EL (cell line): ENCODE measurements at places on chromosomes 7 and 10.

GRCh38 chr10:86992456-86992855, 24.2 kb downstream of the ADIRF start:
- DNase-seq, result no peak

DNA sequence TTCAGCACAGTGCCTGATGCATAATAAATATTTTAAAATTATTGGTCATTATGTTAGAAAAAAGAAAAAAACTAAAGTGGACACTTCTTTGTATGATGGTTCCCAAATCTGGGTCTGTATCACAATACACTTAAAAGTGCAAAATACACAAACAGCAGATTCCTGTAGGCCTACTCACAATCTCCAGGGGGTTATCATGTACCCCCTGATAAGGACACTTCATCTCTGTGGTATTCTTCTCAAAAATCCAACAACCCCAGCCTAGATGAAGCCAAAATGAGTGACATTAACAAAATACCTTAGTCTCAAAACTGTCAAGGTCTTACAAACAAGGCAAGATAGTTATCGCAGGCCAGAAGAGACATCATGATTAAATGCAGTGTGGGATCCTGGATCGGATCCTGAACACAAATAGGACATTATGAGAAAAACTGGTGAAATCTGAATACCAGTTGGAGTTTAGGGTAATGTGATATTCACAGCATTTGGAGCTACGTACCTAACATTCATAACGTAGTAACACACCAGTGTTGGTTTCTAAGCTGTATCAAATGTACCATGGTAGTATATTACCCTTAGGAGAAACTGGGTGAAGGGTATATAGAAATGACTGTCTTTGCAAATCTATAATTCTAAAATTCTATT, 45.2 kb downstream of the NSUN6 start:
- peak; percentile 32 for DNase-seq

- no peak for DNase-seq
Measured at GRCh38 chr7:16638282-16639280, 7.0 kb downstream of the ANKMY2 start.

DNA sequence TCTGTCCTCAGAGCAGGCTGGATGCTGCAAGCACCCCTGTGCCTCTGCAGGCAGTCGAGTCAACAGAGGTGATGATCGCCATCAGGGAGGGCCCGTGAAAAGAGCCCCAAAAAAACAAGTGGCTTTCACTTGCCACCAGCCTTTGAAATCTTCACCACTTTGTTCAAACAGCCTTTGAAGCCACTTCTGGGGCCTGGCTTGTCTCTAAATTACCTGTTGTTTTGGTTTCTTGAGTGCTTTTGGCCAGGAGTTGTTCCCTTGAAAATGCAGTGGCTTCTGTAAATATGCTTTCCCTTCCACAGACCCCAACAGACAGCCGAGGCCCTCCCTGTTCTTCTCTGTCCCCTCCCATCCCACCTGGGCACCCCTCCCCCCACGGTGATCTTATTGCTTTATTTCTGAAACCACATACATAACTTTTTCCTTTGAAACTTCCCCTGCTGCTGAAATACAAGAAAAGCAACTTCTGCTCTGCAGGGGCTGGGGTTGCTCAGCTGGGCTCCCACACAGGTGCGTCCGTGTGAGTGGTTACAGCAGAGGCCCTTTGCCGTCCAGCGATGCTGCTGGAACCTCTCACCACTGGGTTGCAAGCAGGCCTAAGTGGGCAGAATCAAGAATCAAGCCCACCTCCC, 283.8 kb upstream of the SHH start:
- DNase-seq, result no peak

- DNase-seq, result no peak
Measured at GRCh38 chr7:116340943-116341907, 130.9 kb downstream of the TES start.

GRCh38 chr7:115747174-115747573, 283.4 kb downstream of the TFEC start:
- no peak for DNase-seq

DNA sequence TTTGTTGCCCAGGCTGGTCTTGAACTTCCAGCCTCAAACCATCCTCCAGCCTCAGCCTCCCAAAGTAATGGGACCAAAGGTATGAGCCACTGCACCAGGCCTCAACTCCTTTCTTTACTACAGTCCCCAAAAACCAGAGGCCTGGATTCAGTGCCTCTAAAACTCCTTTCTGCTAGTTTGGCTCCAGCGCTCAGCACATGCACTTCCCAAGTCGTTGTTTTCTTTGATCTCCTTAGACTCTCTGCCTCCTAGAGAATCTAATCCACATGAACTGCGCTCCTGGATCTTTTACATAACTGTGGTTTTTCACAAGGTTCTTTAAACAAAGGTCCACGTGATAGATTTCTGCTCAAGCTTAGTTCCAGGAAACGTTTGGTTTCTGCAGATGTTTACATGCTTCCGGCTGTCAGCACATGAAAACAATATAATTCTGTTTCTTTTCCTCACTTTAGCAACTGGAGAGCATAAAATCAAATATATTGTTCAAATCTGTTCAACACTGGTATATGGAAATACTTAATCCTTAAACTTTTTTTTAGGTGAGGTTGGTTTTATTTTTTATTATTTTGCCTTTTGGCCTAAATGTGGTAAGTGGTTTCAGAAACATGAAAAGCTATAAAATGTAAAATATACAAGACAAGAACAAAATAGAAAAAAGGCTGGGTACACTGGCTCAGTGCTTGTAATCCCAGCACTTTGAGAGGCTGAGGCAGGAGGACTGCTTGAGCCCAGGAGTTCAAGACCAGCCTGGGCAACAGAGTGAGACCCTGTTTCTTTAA, 270.5 kb upstream of the MKLN1 start:
- no peak for DNase-seq

DNA sequence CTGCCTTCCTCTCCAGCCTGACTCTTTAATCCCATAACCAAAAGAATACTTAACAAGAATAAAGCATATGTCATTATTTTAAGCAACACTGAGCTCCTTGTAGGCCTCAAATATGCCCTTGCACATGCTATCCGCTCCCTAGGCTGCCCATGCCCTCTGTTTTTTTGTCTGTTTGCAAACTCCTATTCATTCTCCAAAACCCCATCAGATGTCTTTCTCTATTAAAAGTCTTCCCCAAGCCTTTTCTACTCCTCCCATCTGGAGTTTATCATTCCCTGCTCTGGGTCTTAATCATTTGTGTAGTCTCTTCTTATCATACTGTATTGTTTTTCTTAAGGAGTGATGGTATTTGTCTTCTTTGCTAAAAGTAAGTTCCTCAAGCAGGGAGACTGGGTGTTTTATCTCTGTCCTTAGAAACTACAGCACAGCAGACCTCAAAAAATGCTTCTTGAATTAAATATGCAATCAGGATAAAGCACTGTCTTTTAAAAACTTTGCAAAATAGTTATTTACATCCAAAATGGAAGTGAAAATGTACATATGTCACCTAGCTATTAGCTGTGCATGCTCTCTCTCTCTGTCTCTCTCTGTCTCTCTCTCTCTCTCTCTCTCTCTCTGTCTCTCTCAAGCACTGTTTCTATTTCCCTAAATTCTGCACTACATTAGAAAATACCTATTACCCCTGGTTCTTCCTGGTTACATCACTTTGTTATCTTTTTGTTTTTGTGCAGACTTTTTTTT, 56.5 kb upstream of the OPALIN start:
- no peak for DNase-seq

- DNase-seq, result no peak
Measured at GRCh38 chr7:38512704-38513103, 118.5 kb downstream of the AMPH start.

DNA sequence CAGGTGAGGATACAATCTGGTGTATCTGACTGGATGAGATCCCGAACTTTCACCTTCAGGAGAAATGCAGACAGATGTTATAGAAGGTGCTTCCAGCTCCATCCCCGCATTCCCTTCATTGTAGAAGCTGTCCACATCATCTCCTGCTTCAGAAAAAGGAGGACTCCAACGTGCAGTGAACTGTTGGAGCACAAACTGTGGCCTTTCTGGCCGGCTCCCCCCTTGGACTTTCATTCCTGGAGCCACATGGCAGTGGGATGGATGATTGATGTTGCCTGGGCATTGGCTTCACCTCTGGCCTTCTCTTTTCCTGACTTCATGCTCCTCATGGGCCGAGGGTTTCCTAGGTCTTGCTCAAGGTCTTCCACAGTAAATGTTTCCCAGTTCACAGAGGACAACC, 29.6 kb upstream of the ZNF273 start:
- DNase-seq, result no peak

- no peak for DNase-seq
Measured at GRCh38 chr7:48078470-48078869, 10.6 kb upstream of the UPP1 start.

DNA sequence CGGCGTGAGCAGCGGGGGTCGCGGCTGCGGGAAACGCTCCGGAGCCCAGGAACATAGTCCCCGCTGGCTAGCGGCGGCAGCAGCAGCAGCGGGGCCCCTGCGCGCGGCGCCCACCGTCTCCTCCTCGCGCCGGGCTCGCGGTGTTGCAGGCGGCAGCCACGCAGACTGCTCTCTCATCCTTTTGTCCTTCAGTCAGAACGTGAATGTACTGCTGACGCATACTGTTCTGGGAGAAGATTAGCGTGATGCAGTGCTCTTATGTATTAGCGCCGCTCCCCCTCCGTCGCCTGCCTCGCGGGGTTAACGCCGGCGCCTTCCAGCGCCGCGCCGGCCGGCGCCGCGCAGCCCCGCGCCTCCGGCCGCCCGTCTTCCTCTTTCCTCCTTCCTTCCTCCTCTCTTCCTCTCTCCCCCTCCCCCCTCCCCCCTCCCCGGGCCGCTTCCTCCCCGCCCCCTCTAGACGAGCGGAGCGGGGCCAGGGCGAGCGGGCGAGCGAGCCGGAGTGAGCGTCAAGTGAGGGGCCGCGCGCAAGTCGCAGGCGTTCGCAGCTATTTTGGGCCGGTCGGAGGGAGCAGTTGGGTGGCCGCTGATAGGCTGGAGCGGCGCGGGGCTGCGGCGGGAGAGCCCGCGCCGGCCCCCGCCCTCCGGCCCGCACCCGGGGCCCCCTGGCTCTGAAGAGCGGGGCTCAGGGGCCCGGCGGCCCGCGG, 816 bp upstream of the LRRC4 start:
- DNase-seq, result peak; percentile 87

- DNase-seq, result no peak
Measured at GRCh38 chr10:92719991-92720830, 30.5 kb downstream of the HHEX start.
